Head of caudate nucleus (tissue), 42 donors: ENCODE measurements at places on chromosomes 13 and 19.

- no peak for DNase-seq
Observed at GRCh38 chr13:36431204-36432105, 840 bp upstream of the CCNA1 start.

- no peak for DNase-seq
Observed at GRCh38 chr13:33381906-33382305, 96.4 kb upstream of the STARD13 start.

- no peak for DNase-seq
Observed at GRCh38 chr13:94351292-94351990, 128.0 kb downstream of the DCT start.

DNA sequence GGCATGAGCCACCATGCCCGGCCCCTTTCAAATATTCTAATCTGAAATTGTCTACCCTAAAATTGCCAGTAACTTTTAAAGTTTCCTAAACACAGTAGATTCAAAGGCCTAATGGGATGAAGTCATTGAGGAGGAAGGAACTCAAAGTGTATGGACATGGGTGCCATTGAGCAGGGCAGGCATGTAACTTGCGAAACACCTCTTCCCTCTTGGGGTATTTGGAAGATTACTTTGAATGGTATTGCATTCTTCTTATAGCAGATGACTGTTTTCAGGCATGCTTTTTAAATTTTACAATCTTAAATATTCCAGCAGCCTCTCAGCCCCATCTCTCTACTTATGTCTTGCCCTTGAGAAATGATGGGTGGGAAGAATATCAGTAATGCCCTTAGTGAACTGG lies 21.0 kb downstream of the TM9SF2 start:
- DNase-seq: no peak

- DNase-seq: no peak
Observed at GRCh38 chr13:42990291-42991232, 1.5 kb downstream of the EPSTI1 start.

DNA sequence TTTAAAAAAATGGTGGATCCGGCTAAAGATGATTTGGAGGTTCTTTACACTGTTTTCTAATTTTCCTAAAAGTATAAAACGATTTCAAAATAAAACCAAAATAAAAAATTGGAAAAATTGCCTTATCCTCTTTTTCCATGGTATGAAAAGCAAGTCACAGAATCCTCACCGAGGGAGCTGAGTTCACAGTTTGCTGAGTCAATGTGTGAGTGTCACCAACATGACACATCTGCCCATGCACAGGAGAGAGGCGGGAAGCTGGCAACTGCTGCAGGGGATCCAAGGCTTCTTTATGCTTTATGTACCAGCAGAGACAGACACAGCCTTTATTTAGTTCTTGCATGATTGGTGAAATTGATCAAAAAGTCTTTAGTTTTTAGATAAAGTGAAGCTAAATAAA lies 157.8 kb downstream of the TNFSF13B start:
- DNase-seq: peak; percentile 52

- no peak for DNase-seq
Observed at GRCh38 chr13:34019870-34020269, 201.9 kb downstream of the RFC3 start.

- DNase-seq: no peak
Observed at GRCh38 chr13:92461402-92461801, 765.2 kb upstream of the GPC6 start.

DNA sequence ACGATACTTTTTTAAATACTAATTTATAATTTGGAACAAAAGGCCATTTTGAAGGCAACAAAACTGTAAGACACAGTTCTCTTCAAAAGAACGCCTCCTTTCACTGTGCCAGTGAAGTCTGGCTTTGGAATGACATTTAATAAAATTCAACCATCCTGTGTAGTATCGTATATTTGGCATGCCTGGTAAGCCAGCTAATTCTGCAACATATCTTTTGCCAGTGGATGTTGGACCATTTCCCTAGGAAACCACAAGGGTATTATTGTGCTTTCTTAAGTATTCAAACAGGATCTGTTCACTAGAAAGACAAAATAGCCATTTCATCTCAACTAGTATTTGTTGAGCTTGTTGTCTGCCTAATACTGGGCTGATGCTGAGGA lies 111.6 kb downstream of the RGCC start:
- no peak for DNase-seq

DNA sequence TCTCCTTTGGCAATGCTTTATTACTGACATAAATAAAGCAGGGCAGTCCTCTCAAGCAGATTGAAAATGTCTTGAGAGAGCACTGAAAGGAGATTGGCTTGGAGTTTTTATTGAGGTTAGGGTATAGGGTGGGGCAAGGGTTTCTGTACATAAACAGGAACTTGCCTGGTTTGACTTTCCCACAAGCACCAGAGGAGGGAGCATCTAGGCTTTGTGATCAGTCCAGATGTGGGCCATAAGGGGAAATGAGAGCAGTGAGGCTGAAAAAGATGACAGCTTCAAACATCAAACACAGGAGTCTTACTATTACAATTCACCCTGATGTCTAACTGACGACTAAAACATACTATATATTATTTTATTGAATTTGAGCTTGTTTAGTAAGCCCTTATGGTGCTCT lies 260.9 kb downstream of the MTUS2 start:
- no peak for DNase-seq

DNA sequence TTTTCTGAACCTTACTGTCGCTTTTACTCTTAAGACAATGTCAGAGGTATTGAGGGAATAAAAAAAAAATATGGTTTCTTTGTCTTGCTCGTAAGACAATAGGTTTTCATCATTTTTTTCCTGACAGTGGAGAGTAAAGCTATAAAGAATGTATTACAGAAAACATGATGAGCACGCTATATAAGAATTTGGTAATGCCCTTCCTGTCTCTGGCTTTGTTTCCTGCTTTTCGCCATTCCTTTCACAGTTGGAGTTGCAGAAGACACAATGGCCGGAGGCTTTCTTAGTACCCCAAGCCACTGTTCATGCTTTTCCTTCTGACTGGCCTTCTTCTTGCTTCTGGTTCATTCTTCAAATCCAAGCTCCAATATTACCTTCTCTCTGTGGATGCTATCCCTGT lies 101.0 kb upstream of the DACH1 start:
- no peak for DNase-seq

DNA sequence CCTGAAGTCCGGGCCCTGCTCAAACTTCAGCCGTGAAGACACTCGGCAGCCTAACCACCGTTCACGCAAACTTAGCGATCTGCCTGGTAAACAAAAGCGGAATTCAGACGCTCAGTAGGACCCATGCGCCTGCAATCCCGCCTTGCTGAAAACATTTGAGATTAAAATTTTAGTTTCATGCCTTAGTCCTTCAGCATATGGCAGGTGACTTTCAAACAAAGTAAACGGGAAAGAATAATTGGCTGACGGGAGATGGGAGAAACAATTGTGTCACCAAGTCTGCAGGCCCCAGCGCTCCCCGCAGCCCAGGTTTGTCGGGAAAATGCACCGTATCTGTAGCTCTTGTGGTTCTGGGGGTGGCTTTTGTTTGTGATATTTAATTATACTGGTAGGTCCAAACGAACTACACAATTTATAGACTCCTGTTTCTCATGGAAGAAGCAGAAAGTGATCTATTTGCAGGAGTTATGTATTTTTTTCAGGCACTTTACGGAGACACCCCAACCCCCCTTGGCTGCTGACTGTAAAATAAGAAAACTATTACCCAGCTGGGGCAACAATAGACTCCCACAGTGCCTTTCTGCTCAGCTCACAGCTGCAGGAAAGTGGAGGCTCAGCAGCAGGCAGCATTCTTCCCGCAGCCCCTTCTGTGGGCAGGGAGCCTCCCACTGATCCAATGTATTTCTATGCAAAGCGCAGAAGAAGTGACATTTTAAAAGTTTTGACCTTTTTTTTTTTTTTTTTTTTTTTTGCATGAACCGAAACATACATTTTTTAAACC lies 94.8 kb downstream of the SOX1 start:
- DNase-seq: peak; percentile 35

- DNase-seq: peak; percentile 75
Observed at GRCh38 chr19:4066682-4067395, at the start of gene ZBTB7A. Gene ZBTB7A (minus strand): TSS chr19:4066899. CDS start chr19:4055232, 11,667 bp downstream.

DNA sequence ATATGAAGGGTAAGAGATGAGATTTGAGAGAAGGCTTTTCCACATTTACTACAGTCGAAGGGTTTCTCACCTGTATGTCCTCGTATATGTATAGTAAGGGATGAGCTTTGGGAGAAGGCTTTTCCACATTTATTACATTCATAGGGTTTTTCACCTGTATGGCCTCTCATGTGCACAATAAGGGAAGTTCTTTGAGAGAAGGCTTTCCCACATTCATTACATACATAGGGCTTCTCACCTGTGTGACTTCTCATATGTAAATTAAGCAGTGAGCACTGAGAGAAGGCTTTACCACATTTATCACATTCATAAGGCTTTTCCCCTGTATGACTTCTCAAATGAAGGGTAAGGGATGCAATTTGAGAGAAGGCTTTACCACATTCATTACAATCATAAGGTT lies 41.8 kb downstream of the ZNF527 start:
- no peak for DNase-seq

DNA sequence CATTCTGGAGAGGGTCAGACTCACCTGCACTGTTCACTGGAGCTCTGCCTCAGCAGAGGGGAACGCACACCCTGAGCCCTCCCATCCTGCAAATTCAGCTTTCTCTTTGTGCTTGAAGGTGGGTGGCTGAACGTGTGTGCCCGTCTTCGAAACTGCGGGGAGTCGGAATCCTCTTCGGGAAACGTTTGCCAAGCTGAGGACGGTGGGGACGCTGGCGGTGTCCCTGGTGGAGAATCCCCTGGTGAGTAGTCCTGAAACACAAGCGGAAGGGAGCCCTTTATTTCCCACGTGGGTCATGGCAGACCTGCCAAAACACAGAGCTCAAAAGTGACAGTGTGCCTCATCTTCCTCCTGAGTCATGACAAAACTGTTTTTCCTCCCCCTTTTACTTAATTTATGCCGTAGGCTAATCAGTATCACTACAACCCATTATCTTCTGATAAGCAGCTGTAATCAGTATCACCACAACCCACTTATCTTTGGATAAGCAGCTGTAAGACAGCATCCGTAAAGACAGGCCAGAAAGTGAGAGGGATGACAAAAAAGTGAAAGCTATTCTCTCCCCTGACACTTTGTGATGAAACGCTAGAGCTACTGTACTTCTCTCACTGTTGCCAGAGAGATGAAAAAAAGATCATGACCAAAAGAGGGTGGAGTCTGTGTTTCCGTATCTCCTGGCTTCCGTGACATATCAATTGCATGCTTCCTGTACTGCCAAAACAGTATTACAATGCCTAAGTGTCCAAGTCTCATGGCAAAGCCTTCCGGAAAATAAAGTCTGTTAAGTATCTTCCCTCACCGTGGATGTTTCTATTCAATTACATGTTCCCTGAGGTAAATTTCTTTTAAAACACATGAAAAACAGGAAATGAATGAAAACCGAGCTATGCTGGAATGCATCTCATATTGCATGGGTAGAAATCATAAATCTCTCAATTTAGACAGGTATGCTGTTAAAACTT lies 155.5 kb downstream of the TBC1D4 start:
- no peak for DNase-seq

- peak; percentile 52 for DNase-seq
Observed at GRCh38 chr19:55585658-55586339, 5.2 kb upstream of the ZNF579 start.

DNA sequence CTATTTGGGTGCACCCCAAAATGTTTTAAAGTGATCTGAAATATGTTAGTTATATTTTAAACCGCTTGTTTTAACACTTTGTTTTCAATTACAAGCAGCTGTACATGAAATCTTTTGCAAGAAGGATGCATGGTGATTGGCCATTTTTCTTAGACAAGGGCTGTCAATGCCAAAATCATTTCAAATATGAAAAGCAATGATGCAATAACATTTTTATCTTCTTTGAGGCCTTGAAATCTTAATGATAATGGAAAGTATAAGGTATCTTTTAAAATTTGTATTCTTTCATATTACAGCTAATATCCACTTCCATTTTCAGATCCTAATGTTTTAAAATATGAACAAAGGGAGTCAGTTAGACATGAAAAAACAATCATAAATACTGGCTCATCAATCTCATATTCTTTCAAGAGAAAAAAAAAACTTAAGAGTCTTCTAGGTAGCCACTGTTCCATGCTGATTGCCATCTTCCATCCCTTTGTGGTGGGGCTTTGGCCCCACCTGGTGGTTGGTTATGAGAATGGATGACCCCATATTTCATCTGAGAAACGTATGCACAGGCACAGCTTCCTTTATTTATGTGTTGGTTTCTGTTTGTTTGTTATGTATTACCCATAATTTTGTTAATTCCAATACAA lies 330.3 kb upstream of the MIR17HG start:
- DNase-seq: peak; percentile 59

DNA sequence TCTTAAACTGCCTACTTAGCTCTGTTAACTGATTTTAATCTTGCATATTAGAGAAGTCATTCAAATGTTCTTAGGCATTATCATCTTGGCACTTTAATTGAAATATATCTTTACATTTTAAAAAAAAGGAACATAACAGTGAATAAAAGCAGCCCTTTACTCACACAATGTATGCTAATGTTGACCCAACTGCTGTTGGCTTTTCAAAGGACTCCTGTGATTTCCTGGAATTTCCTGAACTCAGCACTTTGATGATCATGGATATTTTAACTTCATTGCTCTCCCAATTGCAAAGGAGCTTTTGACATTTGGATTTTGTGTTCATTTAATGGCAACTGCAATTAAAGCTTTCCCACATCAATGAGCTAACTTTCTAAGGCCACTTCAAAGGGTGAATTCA lies 1230.3 kb downstream of the DIAPH3 start:
- DNase-seq: no peak

DNA sequence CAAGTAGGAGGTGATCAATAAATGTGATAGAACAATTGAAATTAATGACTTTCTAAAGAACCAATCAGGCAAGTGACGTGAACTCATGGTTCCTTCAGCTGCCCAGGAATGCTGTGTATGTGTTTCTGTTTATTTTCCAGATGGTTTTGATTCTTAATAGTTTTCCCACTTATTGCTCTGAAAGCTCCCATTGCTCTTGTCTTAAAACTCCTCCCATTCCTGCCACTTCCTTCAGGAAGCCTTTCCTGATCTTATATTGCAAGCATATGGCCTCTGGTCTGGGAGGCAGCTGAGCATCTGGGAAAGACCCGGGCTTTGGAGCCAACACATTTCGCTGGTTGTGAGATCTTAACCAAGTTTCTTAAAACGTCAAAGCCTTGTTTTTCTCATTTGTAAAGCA lies 17.1 kb upstream of the LATS2 start:
- no peak for DNase-seq
